Thoracic aorta (tissue), 2 donors: ENCODE measurements at places on chromosomes 7 and 10.

GRCh38 chr10:51108406-51108805, 34.1 kb downstream of the PRKG1 start:
- DNase-seq: no peak
- H3K4me3 ChIP-seq: no peak overlapping the region
- peaks cover 40% of the 10 kb centered on the region for H3K4me1 ChIP-seq
- H3K27ac ChIP-seq: no peak overlapping the region
- no peaks in the 10 kb centered on the region for H3K36me3 ChIP-seq

DNA sequence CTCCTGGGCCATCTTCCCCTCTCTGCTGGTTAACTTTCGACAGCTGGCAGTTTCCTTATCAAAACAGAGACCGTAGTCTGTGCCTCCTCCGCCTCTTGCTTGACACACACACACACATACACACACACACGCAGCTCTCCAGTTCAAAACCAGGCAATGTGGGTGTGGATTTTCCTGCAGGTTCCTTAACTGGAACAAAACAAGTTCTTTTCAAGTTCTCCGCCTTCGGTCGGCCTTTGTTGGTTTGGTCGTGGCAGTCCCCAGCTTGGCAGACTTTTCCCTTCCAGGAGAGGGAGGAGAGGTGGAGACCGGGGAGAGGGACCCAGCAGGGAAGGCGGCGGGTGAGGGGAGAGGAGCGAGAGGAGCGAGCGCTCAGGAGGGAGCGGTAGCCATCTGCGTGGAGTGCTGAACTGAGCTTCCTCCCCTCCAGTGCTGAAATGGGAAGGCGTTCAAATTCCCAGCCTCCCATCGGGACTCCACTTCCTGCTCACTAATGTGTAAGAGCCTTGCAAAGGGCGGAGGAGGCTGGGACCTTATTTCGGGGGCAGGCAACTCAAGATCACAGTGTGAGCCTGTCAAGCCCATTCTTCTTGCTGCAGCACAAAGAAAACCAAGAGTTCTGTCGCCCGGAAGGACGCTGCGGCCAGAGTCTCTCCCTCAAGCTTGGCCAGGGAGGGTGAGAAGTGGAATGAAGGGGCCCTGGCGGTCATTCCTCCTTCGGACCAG, 120.6 kb downstream of the PRPF18 start:
- peak; percentile 60 for DNase-seq
- no peaks in the 10 kb centered on the region for H3K27me3 ChIP-seq
- H3K4me3 ChIP-seq: peak overlapping the region; percentile 72
- H3K36me3 ChIP-seq: no peaks in the 10 kb centered on the region
- H3K27ac ChIP-seq: peak overlapping the region; percentile 30

- H3K4me1 ChIP-seq: no peaks in the 10 kb centered on the region
- H3K27ac ChIP-seq: no peak overlapping the region
- H3K4me3 ChIP-seq: no peak overlapping the region
- no peak for DNase-seq
These were observed 583.2 kb downstream of the GATA3 start for GRCh38 chr10:8637640-8638039.

DNA sequence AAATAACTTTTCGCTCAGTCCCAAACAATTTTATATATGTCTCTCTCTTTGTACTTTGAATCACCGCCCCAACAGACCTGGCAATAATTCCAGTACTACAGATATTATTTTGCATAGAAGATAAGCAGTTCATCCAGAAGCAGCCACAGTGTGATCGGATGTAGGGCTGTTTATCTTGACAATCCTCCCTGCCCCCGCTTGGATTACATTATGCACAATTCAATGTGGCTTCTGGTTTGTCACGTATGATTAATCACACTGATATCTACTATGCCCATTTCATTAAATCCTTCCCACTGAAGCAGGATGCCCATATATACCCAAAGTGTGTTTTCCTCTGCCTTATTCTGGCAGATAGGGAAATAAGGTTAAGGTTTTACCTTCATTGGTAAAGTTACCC, 115.2 kb downstream of the PDE1C start:
- no peak overlapping the region for H3K4me3 ChIP-seq
- no peak for DNase-seq
- no peaks in the 10 kb centered on the region for H3K4me1 ChIP-seq
- H3K36me3 ChIP-seq: no peaks in the 10 kb centered on the region
